ENCODE measurements at places on chromosomes 11 and 22.

DNA sequence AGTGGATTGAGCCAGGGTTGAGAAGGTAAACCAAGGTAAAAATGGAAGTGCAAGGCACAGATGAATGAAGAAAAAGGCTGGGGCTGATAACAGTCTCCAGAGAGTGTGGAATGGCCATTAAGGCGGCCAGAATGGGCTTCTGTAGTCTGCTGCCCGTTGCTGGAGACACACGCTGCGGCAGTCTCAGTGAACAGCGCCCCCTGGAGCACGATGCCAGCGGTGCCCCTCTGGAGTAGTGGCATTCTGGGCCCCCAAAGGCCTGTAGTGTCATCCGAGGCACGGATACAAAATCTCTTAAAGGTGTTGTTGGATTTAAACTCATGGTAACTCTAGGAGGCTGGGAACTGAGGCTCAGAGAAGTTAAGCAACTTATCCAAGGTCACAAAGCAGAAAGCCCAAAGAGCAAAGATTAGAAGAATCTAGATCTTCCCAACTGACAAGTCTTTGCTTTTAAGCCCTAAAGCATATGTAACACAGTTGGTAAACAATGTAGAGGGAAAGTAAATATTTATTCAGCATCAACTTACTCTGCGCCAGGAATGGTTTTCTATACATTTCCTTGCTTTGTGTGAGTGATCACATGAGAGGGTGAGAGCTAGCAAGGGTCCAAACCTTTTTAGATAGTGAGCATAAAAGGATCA, 18.2 kb downstream of the KCNJ1 start:
- DNase-seq: peak; percentile 60

DNA sequence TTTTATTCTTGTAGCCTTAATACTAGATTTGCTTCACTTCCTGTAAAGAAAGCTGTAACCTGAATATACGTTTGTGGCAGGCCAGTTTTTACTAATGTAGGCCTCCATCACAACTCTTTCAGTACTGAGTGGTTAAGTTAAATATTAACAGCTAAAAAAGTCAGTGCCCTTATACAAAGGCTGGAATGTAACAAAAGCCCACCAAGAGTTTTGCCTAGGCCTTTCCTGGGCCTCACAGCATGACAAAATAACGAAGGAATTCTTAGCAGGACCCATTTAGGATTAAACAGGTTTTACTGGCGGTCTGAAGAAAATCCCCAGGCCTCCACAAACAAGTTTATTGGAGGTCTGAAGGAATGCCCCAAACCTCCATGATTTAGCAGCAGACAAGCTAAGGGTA, 43.7 kb downstream of the PIWIL3 start:
- DNase-seq: no peak

DNA sequence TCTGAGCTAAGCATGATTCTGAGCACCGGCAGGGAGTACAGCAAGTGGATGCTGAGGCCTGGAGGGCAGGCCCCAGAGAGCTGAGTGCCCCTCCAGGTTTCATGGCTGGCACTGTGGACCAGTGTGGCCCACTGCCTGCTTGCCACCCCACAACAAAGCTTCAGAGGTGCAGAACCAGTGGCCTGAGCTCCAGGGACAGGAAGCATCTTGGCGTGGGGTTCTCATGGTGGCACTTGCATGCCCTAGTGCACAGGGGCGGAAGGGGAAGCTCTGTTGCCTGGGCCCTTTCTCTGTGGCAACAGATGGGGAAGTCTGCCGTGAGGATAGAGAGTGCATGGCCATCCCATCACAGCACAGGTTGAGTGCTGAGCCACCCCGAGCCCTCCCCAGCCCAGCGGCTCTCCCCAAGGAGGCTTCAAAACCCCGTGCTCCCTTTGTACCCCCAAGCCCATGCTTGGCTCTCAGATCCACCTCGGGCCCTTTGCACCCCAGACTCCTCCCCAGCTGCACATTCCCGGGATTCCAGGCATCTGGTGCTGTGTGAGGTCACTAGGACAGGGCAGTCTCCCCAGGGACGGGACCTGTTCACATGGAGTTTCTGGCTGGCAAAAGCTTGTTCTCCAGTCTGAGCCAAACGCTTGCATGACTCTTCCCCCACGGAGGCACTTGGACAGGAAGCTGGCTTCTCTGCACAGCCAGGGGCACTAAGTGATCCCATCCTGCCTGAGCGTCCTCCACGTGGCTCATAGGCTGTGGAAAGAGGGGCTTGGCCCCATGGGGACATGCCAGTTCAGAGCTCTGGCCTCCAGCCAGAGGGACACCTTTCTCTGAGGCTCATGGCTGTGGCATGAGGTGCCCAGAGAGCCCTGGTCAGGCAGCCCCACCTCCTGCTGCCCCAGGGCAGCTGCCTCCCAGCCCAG, 4.2 kb downstream of the SLC25A1 start:
- no peak for DNase-seq

- DNase-seq: no peak
Measured at GRCh38 chr22:31139866-31140716, at the start of gene PLA2G3. Gene PLA2G3, minus strand, starts transcription at chr22:31140508. Its CDS starts 154 bp downstream, at chr22:31140354.

DNA sequence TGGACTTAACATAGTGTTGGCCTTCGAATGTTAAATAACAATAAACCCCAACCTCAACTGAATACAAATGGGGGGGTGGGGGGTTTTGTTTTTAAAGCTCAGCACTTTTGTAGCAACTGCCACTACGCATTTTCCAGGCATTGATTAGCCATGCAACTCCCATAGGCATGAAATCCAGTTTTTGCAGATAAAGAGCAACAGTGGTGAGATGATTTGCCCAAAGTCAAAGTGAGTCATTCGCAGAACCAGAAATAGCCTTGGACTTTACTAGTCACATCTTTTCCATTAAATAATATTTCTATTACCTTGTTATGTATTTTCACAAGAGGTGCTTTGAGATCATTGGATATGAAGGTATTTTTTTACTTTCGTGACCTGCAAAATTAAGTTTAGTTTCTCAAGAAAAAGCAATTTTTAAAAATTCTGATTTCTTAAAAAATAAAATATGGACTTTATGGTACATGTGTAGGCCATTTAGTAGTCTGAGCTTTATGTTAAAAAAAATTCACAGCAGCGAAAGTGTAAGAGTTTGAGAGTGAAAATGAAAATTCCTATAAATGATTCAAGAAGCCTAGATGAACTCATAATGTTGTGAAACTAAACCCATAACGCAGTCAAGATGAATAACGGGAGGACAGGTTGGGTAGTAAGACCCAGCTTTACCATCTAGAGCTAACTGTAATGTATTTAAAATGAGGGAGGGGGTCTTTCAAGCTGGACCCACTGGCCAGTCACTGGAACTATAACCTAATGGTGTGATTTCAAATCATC, 1.9 kb upstream of the PHF21A start:
- DNase-seq: peak; percentile 32

DNA sequence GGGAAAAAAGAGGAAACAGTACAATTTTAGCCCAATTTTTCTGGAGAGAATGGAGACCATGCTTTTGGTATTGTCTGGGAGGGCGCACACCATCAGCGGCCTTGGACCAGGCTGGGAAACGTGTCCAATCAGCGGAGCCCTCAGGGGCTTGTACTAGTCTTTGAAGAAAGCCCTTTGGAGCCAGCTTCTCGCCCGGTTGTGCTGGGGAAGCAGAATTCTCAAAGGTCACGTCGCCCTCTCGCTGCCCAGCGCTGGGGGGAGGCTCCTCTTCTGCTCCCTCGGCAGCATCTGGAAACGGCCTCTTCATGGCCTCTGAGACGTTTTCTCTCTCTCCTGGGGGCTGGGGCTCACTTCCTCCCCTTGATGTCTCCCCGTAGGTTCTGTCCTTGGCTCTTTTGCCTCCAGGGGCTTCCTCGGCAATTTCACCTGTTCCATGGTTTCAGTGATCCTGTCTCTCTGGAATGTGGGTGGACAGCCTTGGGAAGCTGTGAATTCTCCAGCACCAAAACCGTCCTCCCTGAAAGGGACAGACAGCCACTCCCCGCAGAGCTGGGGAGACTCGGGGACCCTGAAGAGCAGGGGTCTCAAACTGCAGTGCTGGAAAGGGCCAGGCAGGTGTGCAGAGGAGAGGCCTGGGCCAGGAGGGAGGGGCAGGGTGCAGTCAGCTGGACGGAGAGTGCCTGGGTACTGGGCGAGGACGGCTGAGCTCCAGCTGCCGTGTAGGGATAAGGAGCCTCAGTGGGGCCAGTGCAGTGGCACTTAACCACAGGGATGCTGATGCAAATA, 80.2 kb downstream of the RPS6KA4 start:
- DNase-seq: no peak

GRCh38 chr22:17710023-17710422, 64.2 kb downstream of the BID start:
- no peak for DNase-seq

GRCh38 chr22:24189249-24190158, 8.2 kb downstream of the SUSD2 start:
- peak; percentile 52 for DNase-seq

DNA sequence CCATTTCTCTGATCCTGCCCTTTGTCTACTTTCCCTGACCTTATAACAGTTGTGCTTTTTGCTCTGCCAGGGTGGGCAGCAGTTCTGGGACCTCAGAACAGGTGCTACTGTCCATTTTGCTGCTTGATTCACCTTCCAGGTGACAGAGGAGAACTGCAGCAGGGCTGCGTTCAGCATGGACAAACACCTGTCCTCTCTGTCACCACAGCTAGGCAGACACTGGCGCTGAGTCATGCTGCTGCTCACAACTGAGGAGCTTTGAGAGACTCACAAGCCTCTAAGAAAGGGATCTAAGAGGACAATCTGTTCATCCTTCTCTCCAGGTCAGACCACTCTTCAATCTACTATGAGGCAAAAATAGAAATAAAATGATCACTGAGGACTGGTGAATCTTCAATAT, 1144.5 kb upstream of the CCDC90B start:
- no peak for DNase-seq

DNA sequence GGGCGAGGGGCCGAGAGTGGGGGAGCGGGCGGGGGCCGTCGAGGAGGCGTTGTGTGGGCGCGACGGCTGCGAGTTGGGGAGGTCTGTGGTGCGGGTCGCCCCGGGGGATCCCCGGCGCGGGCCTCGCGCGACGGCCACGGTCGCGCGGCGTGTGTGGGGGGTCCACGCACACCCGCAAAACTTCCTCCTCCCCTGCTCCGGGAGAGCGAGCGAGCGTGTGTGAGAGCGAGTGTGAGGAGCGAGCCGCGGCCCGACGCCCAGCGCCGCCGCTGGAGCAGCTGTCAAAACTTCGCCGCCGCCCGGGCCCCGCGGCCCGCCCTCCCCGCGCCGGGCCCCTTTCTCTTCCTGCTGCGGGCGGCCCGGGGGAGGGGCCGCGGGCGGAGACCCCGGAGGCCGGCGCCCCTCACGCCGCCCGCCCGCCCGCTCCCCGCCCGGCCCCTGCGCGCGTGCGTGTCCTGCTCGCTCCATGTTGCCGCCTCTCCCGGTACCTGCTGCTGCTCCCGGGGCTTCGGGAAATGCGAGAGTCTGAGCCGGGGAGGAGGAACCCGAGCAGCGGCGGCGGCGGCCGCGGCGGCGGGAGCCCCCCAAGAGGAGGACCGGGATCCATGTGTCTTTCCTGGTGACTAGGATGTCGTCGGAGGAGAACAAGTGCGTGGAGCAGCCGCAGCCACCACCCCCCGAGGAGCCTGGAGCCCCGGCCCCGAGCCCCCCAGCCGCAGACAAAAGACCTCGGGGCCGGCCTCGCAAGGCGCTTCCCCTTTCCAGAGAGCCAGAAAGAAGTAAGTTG, 9.0 kb upstream of the CCT8L2 start:
- DNase-seq: no peak

DNA sequence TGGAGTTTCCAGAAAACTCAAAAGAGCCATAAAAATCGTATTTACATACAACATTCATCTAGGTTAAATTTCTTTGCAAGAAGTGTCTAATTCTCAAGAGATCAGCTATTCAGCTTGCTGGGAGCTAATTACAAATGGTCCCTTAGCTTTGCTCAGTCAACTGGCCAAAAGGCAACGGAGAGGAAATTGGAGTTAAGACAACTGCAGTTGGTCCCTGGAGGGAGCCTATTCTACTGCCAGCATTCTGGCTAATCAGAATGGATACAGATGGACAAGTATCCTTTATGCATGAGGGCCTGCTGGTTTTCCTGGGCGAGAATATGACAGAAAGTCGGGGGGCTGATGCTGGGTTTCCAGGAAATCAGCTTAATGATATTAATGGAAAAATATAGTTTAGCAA, 45.5 kb downstream of the KCNJ1 start:
- no peak for DNase-seq

DNA sequence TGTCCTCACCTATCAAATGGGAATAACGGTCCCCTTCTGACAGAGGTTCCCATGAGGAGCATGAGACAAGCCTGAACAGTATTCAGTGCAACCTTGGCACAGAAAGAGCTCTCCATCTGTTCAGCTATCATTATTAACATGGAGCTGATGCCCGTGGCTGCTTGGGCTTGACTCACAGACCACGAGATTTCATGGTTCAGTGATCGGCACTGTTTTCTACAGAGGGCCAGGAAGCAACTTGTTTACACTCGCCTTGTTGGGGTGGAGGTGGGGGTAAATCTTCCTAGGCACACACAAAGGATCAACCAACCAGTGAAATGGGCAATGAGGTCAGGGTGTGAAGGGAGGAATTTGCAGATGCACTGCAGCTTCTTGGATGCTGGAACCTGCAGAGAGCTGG, 88.2 kb downstream of the CWC15 start:
- no peak for DNase-seq

GRCh38 chr22:45129703-45130524, 33.8 kb upstream of the NUP50 start:
- DNase-seq: peak; percentile 73

- no peak for DNase-seq
Measured at GRCh38 chr11:79960461-79960860, 519.6 kb upstream of the TENM4 start.

GRCh38 chr11:126346586-126346940, 8.9 kb upstream of the ST3GAL4 start:
- DNase-seq: no peak

DNA sequence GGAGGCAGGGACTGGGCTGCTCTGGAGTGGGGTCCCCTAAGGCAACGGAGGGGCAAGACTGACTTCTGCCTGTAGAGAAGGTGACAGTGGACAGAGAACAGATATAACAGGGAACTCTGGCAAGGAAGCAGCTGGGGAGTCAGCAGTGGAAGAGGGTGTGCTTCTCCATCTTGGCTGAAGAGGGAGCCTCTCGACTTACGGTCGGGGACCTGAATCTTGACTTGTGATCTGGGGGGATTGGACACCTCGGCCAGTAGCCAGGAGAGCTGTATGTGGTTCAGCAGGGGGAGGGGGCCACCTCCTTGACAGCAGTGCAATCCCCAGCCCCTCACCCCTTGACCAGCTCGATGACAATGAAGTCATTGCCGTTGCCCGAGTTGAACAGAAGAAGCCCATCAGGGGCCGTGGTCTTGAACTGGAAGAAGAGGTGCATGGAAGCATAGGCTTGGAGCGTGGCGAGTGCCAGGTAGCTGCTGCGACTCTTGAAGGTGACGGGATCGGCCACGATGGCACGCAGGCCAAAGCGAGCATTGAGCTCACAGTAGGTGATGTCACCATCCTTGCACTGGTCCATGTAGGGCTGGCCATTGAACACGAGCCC, 60.0 kb downstream of the SLC22A12 start:
- DNase-seq: peak; percentile 16

GRCh38 chr11:31779374-31779791, 31.7 kb downstream of the PAX6 start:
- DNase-seq: no peak

GRCh38 chr22:50737728-50738648, at the start of gene ACR:
Gene ACR, plus strand, starts transcription at chr22:50738204. Its CDS starts 32 bp downstream, at chr22:50738236.
- DNase-seq: no peak

GRCh38 chr11:107621081-107621480, 30.1 kb downstream of the ELMOD1 start:
- no peak for DNase-seq

- DNase-seq: no peak
Measured at GRCh38 chr11:61616434-61616833, 35.6 kb upstream of the SYT7 start.
